ENCODE measurements at places on chromosomes 11 and 22.

- no peak for DNase-seq
These were observed 15.5 kb downstream of the EIF3F start for GRCh38 chr11:8002676-8003075.

- no peak for DNase-seq
These were observed 22.2 kb downstream of the PTDSS2 start for GRCh38 chr11:472272-472671.

DNA sequence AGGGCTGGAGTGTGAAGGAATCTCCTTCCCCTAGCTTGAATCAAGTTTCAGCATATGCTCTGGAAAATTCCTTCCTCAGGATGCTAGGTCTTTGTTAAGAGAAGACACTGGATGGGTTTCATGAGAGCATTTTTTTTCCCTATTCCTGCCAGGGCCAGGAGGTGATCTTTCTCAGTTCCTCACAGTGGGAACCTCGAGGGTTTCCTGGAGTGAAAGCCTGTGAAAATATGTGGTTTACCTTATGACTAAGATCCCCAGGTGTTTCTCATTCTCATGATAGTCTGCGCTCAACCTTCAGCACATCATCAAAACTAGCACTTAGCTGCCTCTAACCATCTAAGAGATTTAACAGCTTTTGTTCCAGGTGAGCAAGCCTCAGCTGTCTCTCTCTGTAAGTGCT lies 985.3 kb upstream of the FAT3 start:
- no peak for DNase-seq

GRCh38 chr11:118749429-118749828 lies 41.5 kb downstream of the DDX6 start:
- DNase-seq = no peak

GRCh38 chr11:75245356-75246005 lies 4.9 kb downstream of the TPBGL start:
- no peak for DNase-seq

- DNase-seq = no peak
These were observed 2.0 kb downstream of the PNPLA5 start for GRCh38 chr22:43889860-43890253.

GRCh38 chr22:47622541-47622940 lies 860.1 kb downstream of the TBC1D22A start:
- no peak for DNase-seq

GRCh38 chr11:68386331-68386978 lies 74.1 kb downstream of the LRP5 start:
- DNase-seq = no peak

GRCh38 chr11:120717042-120717441 lies 205.5 kb downstream of the GRIK4 start:
- DNase-seq = no peak

- DNase-seq = no peak
These were observed 57.3 kb upstream of the SCUBE2 start for GRCh38 chr11:9148727-9149126.

GRCh38 chr11:122743097-122743741 lies 87.7 kb downstream of the UBASH3B start:
- no peak for DNase-seq

DNA sequence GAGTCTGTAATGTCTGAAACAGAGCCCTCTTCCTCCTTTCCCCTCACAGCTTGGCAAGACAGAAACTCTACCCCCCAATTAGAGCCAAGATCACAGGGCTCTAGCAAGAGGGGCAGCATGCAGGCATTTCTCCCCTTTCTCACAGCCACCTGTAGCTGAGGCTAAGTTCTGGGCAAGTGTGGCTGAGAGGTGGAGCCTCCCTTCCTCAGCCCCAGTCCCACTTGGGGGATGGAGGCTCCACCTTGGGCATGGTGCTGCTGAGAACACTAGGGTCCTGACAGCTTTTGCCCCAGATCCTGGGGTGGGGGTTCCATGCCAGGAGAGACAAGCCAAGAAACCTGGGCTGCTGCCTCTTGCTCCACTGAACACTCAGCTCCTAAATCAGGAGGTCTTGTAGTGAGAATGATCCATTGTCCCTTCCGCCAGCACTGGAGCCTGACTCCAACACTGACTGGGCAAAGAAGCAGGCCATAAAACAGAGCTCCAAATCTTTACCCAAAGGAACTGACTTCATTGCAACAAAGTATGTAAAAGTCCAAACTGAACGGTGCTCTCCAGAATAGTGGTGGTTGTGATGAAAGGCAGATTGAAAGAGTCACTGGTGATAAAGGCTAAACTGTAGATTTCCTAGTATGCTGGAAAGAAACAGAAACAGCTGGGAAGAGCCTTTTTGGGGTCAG lies 25.6 kb downstream of the NARS2 start:
- no peak for DNase-seq

- no peak for DNase-seq
These were observed 892.8 kb downstream of the NTM start for GRCh38 chr11:132263241-132263640.

- DNase-seq = no peak
These were observed 20.8 kb downstream of the BID start for GRCh38 chr22:17753401-17753989.

DNA sequence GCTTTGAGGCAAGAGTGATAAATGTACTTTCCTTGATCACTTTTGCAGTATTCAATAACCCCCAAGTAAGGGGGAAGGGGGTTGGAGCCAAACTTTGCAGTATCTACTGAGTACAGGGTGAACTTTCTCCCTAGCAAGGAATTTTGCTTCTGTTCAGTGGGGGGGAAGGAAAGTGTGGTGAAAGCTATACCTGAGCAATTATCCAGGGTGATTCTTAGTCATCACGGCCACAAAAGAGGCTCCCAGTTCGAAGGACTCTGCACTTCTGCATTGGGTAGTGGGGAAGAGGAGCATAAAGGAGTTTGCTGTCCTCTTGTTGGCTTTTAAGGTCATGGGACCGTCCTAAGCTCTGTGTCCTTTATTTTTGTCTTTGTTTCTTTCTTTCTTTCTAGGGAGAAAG lies 346.5 kb upstream of the SYN3 start:
- no peak for DNase-seq

- DNase-seq = no peak
These were observed 1698.3 kb upstream of the RAG2 start for GRCh38 chr11:38296211-38296776.

- DNase-seq = no peak
These were observed 2222.5 kb downstream of the LRRC4C start for GRCh38 chr11:39236916-39237315.

- no peak for DNase-seq
These were observed 779.7 kb upstream of the LRRC4C start for GRCh38 chr11:42239188-42239587.

GRCh38 chr11:33942954-33943353 lies 51.1 kb upstream of the LMO2 start:
- DNase-seq = no peak

GRCh38 chr11:73249304-73249703 lies 22.8 kb upstream of the P2RY6 start:
- no peak for DNase-seq

- DNase-seq = no peak
These were observed 45.3 kb downstream of the CHRDL2 start for GRCh38 chr11:74685905-74686304.

- no peak for DNase-seq
These were observed 13.1 kb upstream of the THY1 start for GRCh38 chr11:119436093-119436492.

DNA sequence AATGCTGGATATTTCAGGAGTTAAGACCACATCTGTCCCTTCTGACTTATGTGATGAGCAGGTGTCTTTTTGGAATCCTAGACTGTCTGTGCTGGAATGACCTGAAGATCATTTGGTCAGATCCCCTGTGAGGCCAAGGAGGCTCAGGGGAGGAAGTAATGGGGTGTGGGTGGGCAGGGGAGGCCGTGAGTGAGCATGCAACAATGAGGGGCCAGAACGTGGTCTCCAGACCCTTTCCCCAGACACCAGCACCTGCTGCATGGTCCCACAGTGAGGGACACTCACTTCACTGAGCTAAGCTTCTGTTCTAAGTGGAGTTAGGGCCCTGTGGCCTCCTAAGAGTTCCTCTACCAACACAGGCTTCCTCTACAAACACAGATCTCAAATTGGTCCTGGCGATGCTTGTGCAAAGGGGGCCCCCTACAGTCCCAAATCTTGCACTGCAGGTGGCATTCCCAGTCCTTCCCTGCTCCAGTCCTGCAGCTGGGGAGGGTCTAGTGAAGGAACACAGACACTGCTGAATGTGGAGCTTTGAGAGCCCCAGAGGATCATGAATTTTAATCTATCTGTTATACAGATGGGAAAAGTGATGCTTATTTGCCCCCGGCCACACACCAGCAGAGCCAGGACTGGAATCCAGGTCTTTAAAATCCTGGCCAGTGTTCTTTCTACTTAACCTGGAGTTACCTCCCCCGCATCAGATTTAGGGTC lies 7.4 kb downstream of the USP2 start:
- DNase-seq = no peak

DNA sequence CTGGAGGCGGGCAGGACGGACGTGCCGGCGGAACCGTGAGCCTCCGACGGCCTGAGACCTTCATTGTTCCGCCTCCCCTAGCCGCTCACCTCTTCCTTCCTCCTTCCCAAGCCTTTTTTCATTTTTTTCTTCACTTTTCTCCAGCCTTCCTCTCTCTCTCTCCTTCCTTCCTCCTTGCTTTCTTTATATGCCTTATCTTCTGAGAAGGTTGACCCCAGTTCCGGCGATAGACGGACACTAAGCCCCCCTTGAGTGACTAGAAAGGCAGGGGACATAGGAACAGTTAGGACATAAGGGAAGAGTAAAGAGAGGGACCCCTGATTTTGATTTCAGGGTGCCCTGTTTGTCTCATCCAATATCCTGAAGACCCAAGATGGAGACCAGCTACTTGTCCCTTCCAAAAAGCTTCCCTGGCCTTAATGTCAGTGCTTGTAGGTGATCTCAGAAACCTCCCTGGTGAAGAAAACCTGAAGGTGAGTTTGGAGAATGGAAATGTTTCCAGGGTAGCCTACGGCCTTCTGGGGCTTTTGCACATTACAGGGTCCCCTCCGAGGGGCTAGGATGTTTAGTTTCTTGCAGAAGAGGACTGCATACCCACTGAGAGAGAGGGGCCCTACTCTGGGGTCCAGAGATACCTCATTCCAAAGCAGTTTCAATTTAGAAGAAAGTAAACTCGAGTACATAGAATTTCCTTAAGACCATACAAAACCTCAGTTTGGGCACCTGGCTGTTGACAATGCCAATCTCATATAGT lies 3.5 kb downstream of the ADM start:
- no peak for DNase-seq

- DNase-seq = no peak
These were observed 85.0 kb upstream of the CLPB start for GRCh38 chr11:72519220-72519881.

- no peak for DNase-seq
These were observed 680.0 kb downstream of the BRD1 start for GRCh38 chr22:49147617-49148175.

DNA sequence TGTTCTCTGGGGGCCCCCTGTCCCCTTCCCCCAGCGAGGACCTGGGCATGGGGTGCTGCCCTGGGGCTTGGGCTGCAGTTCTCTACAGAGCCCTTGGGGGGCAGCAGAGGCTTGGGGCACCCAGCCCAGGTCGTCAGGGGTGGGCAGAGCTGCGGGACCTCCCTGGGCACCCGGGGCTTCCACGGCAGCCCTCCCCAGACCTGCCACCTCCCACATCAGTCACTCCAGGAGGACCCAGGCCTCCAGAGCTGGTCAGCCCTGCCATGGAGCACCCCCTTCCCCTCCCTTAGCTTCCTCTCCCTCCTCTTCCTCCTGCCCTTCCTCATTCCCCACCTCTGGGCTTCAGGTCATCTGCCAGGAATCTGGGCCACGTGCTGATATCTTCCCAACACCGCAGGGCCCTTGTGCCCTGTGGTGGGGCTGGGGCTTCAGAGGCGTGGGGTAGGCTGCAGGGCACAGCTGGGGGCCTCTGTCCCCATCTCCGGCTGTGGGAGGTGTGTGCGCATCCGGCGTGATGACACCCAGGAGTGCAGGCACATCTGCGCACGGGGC lies 5.8 kb downstream of the TSPAN4 start:
- DNase-seq = no peak

DNA sequence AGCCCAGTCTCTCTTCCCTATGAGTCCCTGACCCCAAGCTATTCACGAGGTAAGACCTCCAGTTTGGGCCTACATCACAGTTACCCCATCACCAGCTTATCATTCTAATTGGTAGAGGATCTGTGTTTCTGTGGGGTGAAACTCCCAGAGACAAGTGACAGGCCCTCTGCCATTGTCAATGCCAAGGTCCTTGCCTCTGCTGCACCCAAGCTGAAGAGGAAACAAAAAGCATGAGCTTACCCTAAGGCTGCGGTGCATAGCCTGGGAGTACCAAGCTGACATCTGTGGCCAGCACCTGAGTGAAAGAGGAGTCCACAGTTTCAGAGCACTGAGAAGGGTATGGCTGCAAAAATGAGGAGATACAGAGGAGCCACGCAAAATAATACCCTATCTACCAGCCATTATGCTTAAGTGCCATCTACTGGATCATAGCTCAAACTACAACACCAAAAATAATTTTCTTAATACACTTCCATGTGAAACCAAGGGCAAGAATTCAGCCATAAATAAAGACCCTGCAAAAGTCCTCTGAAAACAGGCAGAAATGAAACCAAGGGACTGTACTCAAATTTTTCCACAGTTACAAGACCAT lies 62.3 kb upstream of the ANO5 start:
- DNase-seq = no peak
